ENCODE measurements at places on chromosomes 4 and X.

- no peak for DNase-seq
Observed at GRCh38 chr4:24659241-24659961, 75.0 kb upstream of the DHX15 start.

- no peak for DNase-seq
Observed at GRCh38 chrX:46819136-46819535, 17.7 kb upstream of the RP2 start.

GRCh38 chr4:149202117-149202516, 613.5 kb downstream of the IQCM start:
- no peak for DNase-seq

DNA sequence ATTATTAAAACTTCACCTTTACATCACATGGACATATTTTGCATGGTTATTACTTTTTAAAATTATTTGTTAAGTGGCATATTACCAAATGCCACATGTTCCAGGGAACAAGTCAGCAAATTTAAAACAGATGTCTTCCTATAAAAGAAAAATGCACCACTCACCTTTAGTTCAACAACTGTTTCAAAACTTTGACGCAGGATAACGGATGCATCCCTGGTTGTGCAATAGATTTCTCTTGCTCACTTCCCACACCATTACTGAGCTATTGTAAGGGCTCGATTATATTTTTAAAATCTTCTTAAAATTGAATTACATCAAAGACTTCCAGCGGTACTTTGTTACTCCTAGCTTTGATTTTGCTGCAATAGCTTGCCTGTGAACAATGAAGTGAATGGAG, 93.0 kb upstream of the ARHGAP24 start:
- DNase-seq, result no peak

DNA sequence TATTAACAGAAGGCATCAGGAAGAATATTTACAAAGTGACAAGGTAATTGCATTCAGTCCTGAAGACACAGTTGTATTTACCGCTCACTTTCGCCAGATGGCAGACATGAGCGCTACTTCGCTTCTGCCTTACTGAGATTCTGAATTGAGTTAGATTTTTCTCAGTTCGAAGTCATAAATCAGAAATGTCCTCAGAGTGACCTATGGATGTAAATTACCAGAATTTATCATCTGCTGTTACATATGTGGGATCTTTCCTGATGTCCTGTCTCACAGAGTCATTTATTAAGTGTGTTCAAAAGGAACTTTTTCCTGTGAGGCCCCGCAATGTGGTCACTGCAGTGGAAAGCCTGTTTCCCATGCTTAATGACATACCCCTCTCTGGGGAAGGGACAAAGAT, 97.3 kb upstream of the DCLK2 start:
- DNase-seq, result peak; percentile 9

DNA sequence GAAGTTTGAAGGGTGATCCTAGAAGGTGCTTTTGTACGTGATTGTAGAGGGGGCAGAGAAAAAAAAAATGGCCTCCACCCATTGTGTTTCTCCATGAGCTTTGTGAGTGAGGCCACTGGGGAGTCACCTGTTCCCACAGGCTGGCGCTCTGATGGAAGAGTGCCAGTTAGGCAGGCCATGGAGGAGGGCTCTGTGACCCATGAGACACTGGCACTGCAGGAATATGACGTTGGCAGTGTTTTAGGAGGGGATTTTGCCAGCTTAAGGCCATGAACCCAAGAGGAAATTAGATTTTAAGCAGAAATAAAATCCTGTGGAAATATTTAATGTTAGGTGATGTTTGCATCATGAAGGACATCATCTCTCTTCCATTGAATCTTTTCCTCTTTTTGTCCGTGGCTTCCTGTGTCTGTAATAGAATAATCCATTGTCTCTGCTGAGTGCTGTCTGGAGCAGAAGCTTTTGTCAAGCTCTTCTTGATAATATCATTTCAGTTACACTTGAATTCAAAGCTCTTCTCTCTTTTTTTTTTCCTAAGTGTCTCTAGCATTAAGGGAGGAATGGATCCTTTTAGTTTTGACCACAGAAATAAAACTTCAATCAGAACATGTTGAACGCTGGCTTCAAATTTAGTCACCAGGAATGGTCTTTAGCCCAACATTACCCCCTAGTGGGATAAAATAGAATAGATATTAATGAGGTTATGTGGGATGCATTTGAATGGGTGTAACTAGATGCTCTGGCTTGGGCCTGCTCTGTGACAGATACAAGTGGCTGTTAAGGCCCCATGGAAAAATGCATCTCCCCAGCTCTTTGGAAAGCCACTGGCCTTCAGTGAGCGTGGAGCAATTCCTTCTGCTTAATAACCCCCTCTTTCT, 41.0 kb upstream of the UCP1 start:
- no peak for DNase-seq

DNA sequence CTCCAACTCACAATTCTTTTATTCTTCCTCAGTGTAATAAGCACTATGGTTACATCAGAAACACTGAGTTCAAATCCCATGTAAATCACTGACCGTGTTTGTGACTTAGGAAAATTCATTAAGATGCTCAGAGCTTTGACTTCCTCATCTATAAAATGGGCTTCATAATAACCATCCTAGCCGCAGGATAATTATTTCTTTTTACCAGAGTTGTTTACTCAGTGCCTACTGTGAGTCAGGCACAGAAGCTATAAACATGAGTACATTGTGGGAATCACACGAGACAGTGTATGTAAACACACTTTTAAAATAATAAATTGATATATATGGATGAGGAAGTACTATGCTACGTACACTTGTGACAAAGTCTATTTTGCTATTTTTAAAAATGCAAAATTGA, 296.3 kb upstream of the TENM3 start:
- DNase-seq, result no peak
